ENCODE measurements at places on chromosomes 2 and 18. TPM values are rescaled to one million over a fixed set of nuclear protein-coding genes. Genes with fewer than 3 reads are reported as not detected.

DNA sequence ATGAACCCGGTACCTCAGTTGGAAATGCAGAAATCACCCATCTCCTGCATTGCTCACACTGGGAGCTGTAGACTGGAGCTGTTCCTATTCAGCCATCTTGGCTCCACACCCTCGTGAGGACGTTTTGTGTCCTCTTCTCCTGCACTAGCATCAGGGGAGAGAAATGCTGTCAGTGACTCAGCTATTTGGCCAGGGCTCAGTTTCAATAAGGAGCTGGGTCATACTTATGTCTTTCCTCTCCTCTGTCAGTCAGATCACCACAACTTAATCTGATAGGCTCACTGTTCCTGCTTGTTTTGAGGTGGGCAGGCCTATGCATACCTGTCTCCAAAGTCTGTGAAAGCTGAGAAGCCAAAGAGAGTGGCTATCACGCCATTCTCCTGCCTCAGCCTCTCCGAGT, 921.2 kb downstream of the DCC start:
- no peaks in the 10 kb centered on the region for H3K36me3 ChIP-seq
- H3K4me1 ChIP-seq, result no peaks in the 10 kb centered on the region
- H3K27ac ChIP-seq, result no peak overlapping the region
- H3K27me3 ChIP-seq, result no peaks in the 10 kb centered on the region

GRCh38 chr2:144374163-144374661, 145.7 kb downstream of the ZEB2 start:
- H3K27me3 ChIP-seq, result no peaks in the 10 kb centered on the region
- H3K4me3 ChIP-seq, result no peak overlapping the region
- no peaks in the 10 kb centered on the region for H3K36me3 ChIP-seq
- H3K27ac ChIP-seq, result no peak overlapping the region
- DNase-seq, result no peak

DNA sequence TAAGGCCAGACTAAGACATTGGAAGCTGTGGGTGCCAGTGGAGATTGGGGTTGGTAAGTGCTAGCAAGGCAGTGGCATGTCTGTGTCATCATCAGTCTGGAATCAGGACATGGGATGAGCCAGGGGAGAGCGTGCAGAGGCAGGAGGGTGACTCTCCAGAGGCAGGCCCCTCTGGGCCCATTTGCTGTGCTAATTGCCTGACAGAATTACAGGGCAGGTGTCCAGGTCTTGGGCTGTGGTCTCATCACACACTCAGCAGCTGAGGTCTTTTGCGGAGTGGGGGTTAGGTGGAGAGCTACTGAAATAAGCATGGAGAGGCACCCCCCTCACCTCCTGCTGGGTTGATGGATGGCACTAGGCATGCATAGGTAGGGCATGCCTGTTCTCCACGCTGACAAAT, 57.4 kb downstream of the CELF4 start:
- no peak overlapping the region for H3K4me3 ChIP-seq
- H3K4me1 ChIP-seq, result no peaks in the 10 kb centered on the region
- no peaks in the 10 kb centered on the region for H3K27me3 ChIP-seq

SLC9A4 gene
- not detected for total RNA-seq

- H3K4me1 ChIP-seq, result peaks cover 9% of the 10 kb centered on the region
- no peak for DNase-seq
- no peaks in the 10 kb centered on the region for H3K36me3 ChIP-seq
These were observed 70.5 kb downstream of the SFXN5 start for GRCh38 chr2:73000808-73001570.

GRCh38 chr18:9354256-9354655, 19.7 kb downstream of the TWSG1 start:
- DNase-seq, result no peak
- peaks cover 12% of the 10 kb centered on the region for H3K4me1 ChIP-seq
- H3K4me3 ChIP-seq, result no peak overlapping the region
- no peaks in the 10 kb centered on the region for H3K36me3 ChIP-seq
- no peak overlapping the region for H3K27ac ChIP-seq

UGT1A10 gene
- total RNA-seq, result not detected

- peaks cover 20% of the 10 kb centered on the region for H3K4me1 ChIP-seq
- H3K27ac ChIP-seq, result no peak overlapping the region
- no peaks in the 10 kb centered on the region for H3K36me3 ChIP-seq
- H3K4me3 ChIP-seq, result no peak overlapping the region
- H3K27me3 ChIP-seq, result no peaks in the 10 kb centered on the region
These were observed 77.0 kb downstream of the EPC2 start for GRCh38 chr2:148721520-148721931.

DNA sequence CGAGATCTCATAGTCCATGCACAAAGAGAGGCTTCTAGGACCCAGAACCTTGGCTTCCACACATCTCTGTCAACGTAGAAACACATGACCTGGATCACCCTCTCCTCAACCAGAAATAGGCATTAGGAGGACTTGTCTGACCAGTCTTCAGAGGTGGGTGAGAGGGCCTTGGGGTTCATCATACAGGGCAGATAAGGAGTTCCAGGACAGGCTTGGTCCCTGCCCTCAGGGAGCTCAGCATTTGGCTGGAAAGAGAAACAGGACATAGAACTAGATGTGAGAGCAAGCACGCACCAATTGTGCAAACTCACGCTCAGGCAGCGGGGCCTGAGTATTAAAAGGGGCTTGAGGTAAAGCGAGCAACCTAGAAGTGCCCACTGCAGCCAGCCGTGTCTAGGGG, 28.6 kb upstream of the NOTO start:
- DNase-seq, result no peak
- no peaks in the 10 kb centered on the region for H3K4me1 ChIP-seq
- H3K4me3 ChIP-seq, result no peak overlapping the region
- no peak overlapping the region for H3K27ac ChIP-seq
- peaks cover 6% of the 10 kb centered on the region for H3K27me3 ChIP-seq

- DNase-seq, result no peak
- H3K27me3 ChIP-seq, result no peaks in the 10 kb centered on the region
- no peak overlapping the region for H3K27ac ChIP-seq
- no peak overlapping the region for H3K4me3 ChIP-seq
- no peaks in the 10 kb centered on the region for H3K36me3 ChIP-seq
These were observed 18.9 kb upstream of the FZD7 start for GRCh38 chr2:202014759-202015211.

EMILIN1 gene
- 156 TPM for total RNA-seq

RNF181 gene
- total RNA-seq, result 138 TPM

GRCh38 chr2:46448641-46449040, 30.7 kb upstream of the TMEM247 start:
- no peak overlapping the region for H3K27ac ChIP-seq
- no peaks in the 10 kb centered on the region for H3K4me1 ChIP-seq
- H3K27me3 ChIP-seq, result no peaks in the 10 kb centered on the region
- no peaks in the 10 kb centered on the region for H3K36me3 ChIP-seq
- no peak overlapping the region for H3K4me3 ChIP-seq
- DNase-seq, result no peak

GRCh38 chr18:22447792-22448191, 30.1 kb upstream of the CTAGE1 start:
- no peak overlapping the region for H3K4me3 ChIP-seq
- no peaks in the 10 kb centered on the region for H3K4me1 ChIP-seq
- H3K27me3 ChIP-seq, result no peaks in the 10 kb centered on the region

DNA sequence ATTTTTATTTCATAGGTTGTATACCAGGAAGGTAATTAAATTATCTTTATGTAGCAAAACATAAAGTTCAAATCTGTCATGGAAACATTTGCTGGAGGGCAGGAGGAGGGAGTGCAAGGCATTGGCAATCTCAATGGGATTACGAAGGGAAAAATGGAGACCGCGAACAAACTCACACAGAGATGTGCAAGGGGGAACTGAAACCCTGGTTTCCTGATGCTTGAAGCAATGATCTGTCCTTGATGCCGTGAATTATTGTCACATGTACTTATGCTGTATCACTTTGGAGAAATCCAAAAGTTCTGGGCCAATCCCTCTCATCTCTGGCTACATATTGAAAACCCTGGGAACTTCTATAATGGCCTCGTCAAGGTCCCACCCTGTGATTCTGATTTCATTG, 65.0 kb upstream of the MFF start:
- H3K27ac ChIP-seq, result no peak overlapping the region
- no peaks in the 10 kb centered on the region for H3K27me3 ChIP-seq
- no peak overlapping the region for H3K4me3 ChIP-seq
- H3K36me3 ChIP-seq, result no peaks in the 10 kb centered on the region

- no peaks in the 10 kb centered on the region for H3K4me1 ChIP-seq
- no peak overlapping the region for H3K4me3 ChIP-seq
- DNase-seq, result no peak
- H3K36me3 ChIP-seq, result no peaks in the 10 kb centered on the region
- no peaks in the 10 kb centered on the region for H3K27me3 ChIP-seq
These were observed 25.3 kb upstream of the IL1RN start for GRCh38 chr2:113102133-113102532.

GRCh38 chr18:51137891-51138290, 59.6 kb downstream of the MEX3C start:
- H3K4me1 ChIP-seq, result no peaks in the 10 kb centered on the region
- H3K36me3 ChIP-seq, result no peaks in the 10 kb centered on the region
- H3K27me3 ChIP-seq, result no peaks in the 10 kb centered on the region
- H3K4me3 ChIP-seq, result no peak overlapping the region

DNA sequence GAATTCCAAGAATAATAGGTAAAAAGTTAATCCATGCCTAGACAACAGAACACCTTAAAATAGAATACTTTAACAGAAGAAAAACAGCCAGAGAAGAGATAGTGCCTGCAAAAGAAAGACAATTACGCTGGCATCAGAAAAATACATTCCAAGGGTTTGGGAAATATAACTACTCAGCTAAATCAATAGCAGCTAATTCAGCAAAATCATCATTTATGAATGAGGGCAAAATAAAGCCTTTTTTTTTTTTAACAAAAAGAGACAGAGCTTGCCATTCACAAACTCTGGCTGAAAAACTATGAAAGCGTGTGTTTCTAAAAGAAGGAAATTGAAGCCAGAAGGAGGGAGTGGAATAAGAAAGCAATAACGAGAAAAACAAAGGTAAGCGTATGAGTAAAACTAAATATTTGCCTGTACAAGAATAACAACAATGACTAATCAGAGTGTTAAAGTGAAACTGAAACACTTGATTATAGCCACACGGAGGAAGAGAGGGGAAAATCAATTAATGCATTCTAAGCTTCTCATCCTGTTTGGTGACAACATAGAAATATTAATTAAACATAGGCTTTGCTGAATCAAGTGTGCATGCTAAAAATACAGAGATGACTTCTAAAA, 90.2 kb downstream of the EHD3 start:
- H3K27ac ChIP-seq, result no peak overlapping the region
- no peaks in the 10 kb centered on the region for H3K36me3 ChIP-seq
- peaks cover 21% of the 10 kb centered on the region for H3K4me1 ChIP-seq
- no peak for DNase-seq
- H3K4me3 ChIP-seq, result no peak overlapping the region

MBOAT2 gene
- 15.6 TPM for total RNA-seq

All from sigmoid colon (tissue), 7 donors.